ENCODE measurements at places on chromosomes 7 and 10. TPM values are rescaled to one million over a fixed set of nuclear protein-coding genes. Genes with fewer than 3 reads are reported as not detected.

DNA sequence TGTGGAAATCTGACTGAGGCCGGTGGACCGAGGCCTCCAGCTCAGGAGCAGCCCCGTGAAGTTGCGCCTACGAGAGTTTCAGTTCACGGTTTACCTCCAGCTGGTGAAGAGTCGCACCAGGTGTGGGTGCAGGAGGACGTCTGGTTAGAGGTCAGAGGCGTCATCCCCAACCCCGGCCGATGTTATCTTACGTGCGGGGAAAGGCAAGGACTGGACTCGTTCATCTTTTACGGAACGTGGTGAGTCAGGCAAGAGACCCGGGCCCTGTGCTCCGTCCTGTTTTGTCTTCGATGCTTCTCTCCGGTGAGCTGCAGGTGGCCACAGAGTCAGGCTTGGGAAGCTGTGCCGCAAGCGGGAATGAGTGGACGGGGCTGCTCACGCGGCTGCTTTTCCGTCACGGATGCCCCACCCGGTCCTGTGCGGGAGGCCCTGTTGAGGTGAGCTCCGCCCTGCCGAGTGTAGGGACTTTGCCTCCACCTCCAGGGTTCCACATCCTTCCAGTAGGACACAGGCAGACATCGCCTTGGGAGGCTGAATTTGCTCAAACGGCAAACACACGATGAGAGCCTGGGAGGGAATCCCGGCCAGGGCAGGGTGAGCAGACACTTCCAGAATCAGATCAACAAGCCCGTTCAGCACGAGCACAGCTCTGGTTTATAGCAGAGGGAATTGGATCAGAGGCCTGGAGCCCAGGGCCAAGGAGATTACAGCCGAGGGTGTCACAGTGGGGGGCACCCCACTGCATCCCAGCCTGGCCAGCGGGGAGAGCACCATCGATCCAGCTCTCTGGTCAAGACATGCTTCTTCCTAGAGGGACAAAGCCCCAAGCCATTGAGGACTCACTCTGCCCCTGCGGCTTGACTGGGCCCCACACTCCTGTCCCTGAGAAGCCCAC, 50.1 kb upstream of the INPP5A start:
- H3K4me1 ChIP-seq, result peaks cover 9% of the 10 kb centered on the region
- no peak overlapping the region for H3K27ac ChIP-seq
- no peaks in the 10 kb centered on the region for H3K36me3 ChIP-seq
- no peaks in the 10 kb centered on the region for H3K27me3 ChIP-seq
- no peak overlapping the region for H3K4me3 ChIP-seq
- no peak for DNase-seq

- H3K27me3 ChIP-seq, result peaks cover 8% of the 10 kb centered on the region
- H3K4me3 ChIP-seq, result no peak overlapping the region
- DNase-seq, result no peak
Measured at GRCh38 chr10:49297818-49298670, 926 bp upstream of the C10orf71 start.

- H3K27me3 ChIP-seq, result no peaks in the 10 kb centered on the region
- H3K4me1 ChIP-seq, result peaks cover 5% of the 10 kb centered on the region
- DNase-seq, result no peak
- H3K27ac ChIP-seq, result no peak overlapping the region
- H3K4me3 ChIP-seq, result no peak overlapping the region
- H3K36me3 ChIP-seq, result no peaks in the 10 kb centered on the region
Measured at GRCh38 chr7:99794585-99795502, 10.9 kb upstream of the CYP3A4 start.

- no peak overlapping the region for H3K4me3 ChIP-seq
- no peak for DNase-seq
- no peaks in the 10 kb centered on the region for H3K4me1 ChIP-seq
Measured at GRCh38 chr10:6478722-6479121, 101.4 kb downstream of the PRKCQ start.

DNA sequence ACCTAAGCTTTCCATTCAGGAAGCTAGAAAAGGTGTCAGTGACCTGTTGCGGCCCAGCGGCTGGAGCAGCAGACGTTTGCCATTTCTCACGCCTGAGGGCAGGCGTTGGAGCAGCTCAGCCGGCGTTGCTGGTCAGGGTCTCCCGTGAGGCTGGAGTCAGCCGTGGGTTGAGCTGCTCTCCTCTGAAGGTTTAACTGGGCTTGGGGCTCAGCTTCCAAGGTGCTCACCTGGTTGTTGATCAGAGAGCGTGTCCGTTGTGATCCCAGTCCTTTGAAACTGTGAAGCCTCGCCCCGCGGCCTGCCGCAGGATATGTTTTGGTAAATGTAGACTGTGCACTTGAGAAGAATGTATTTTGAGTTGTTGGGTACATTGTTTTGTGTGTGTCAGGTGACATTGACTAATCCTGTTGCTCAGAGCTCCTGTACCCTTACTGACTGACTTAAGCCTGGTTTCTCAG, 20.6 kb upstream of the PWWP2B start:
- no peak overlapping the region for H3K27ac ChIP-seq
- no peaks in the 10 kb centered on the region for H3K27me3 ChIP-seq
- H3K4me1 ChIP-seq, result no peaks in the 10 kb centered on the region
- H3K4me3 ChIP-seq, result no peak overlapping the region

- H3K27ac ChIP-seq, result no peak overlapping the region
- no peak overlapping the region for H3K4me3 ChIP-seq
- no peak for DNase-seq
- H3K4me1 ChIP-seq, result peaks cover 3% of the 10 kb centered on the region
- no peaks in the 10 kb centered on the region for H3K36me3 ChIP-seq
Measured at GRCh38 chr7:52254396-52255010, 780.9 kb upstream of the POM121L12 start.

- H3K27ac ChIP-seq, result peak overlapping the region; percentile 54
- peak overlapping the region; percentile 39 for H3K4me3 ChIP-seq
- peak; percentile 66 for DNase-seq
- H3K36me3 ChIP-seq, result peaks cover 41% of the 10 kb centered on the region
- H3K27me3 ChIP-seq, result peaks cover 21% of the 10 kb centered on the region
- peaks cover 38% of the 10 kb centered on the region for H3K4me1 ChIP-seq
Measured at GRCh38 chr7:100568896-100569844, 4.5 kb downstream of the SAP25 start.

GRCh38 chr7:74121401-74122249, 38.0 kb downstream of the LIMK1 start:
- no peaks in the 10 kb centered on the region for H3K27me3 ChIP-seq
- DNase-seq, result no peak
- no peak overlapping the region for H3K4me3 ChIP-seq
- H3K27ac ChIP-seq, result no peak overlapping the region

DNA sequence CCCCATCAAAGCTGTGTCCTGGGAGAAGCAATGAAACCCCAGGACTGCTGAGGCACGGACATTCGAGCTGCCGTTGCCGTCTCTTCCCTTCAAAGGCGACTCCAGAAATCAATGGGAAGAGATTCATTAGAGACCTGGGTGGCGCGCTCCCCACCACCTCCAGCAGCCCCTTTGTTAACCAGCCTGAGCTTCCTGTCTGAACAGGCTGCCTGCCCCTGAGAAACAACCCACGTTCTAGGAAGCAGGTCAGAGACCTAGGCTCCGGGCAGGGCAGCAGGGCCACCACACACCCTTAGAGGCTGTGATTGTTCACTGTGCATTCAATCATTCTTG, 110.9 kb upstream of the PPIF start:
- H3K4me1 ChIP-seq, result peaks cover 33% of the 10 kb centered on the region
- no peak overlapping the region for H3K4me3 ChIP-seq
- peak overlapping the region; percentile 28 for H3K27ac ChIP-seq
- peaks cover 42% of the 10 kb centered on the region for H3K36me3 ChIP-seq
- DNase-seq, result no peak

DNA sequence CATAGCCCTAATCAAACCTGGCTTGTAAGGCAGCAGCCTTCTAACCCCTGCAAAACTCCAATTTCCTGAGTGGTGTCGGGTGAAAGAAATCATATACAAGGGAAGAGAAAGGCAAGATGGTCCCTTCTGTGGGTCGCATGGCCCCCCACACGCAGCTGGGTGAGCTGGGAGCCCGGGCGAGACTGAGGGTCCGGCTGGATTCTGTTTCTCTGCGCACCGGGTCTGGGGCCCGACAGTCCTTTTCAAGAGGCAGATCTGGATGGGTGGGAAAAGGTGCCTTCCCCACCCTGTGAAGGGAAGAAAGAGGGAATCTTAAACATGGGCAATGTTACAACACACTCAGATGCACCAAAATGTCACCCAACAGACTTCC, 18.5 kb downstream of the WDR86 start:
- H3K36me3 ChIP-seq, result no peaks in the 10 kb centered on the region
- no peaks in the 10 kb centered on the region for H3K27me3 ChIP-seq
- no peak overlapping the region for H3K27ac ChIP-seq
- no peak overlapping the region for H3K4me3 ChIP-seq
- peaks cover 5% of the 10 kb centered on the region for H3K4me1 ChIP-seq

- H3K4me3 ChIP-seq, result no peak overlapping the region
- no peak for DNase-seq
- H3K4me1 ChIP-seq, result no peaks in the 10 kb centered on the region
Measured at GRCh38 chr7:34849986-34850385, 187.3 kb downstream of the DPY19L1 start.

- DNase-seq, result peak; percentile 5
- H3K4me3 ChIP-seq, result no peak overlapping the region
- H3K36me3 ChIP-seq, result no peaks in the 10 kb centered on the region
- no peak overlapping the region for H3K27ac ChIP-seq
- H3K4me1 ChIP-seq, result no peaks in the 10 kb centered on the region
Measured at GRCh38 chr10:52517012-52517411, 202.9 kb downstream of the DKK1 start.

DNA sequence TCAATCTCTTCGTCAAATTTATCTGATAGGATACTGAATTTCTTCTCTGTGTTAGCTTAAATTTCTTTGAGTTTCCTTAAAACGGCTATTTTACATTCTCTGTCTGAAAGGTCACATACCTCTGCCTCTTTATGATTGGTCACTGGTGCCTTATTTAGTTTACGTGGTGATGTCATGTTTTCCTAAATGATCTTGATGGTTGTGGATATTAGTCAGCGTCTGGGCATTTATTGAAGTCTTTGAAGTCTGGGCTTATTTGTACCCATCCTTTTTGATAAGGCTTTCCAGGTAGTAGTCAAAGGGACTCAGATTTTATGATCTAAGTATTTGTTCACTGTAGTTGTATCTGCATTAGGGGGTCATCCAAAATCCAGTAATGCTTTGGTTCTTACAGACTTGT, 1407.5 kb upstream of the LRRTM3 start:
- H3K36me3 ChIP-seq, result no peaks in the 10 kb centered on the region
- no peak overlapping the region for H3K4me3 ChIP-seq
- H3K4me1 ChIP-seq, result no peaks in the 10 kb centered on the region
- DNase-seq, result no peak
- H3K27me3 ChIP-seq, result no peaks in the 10 kb centered on the region
- no peak overlapping the region for H3K27ac ChIP-seq

GRCh38 chr7:111855842-111856227, 293.5 kb upstream of the IMMP2L start:
- no peaks in the 10 kb centered on the region for H3K4me1 ChIP-seq
- peaks cover 10% of the 10 kb centered on the region for H3K36me3 ChIP-seq
- no peak overlapping the region for H3K27ac ChIP-seq
- H3K4me3 ChIP-seq, result no peak overlapping the region
- DNase-seq, result no peak

- no peak overlapping the region for H3K4me3 ChIP-seq
- no peak for DNase-seq
- no peaks in the 10 kb centered on the region for H3K36me3 ChIP-seq
Measured at GRCh38 chr7:116786791-116787443, 75.5 kb upstream of the CAPZA2 start.

DNA sequence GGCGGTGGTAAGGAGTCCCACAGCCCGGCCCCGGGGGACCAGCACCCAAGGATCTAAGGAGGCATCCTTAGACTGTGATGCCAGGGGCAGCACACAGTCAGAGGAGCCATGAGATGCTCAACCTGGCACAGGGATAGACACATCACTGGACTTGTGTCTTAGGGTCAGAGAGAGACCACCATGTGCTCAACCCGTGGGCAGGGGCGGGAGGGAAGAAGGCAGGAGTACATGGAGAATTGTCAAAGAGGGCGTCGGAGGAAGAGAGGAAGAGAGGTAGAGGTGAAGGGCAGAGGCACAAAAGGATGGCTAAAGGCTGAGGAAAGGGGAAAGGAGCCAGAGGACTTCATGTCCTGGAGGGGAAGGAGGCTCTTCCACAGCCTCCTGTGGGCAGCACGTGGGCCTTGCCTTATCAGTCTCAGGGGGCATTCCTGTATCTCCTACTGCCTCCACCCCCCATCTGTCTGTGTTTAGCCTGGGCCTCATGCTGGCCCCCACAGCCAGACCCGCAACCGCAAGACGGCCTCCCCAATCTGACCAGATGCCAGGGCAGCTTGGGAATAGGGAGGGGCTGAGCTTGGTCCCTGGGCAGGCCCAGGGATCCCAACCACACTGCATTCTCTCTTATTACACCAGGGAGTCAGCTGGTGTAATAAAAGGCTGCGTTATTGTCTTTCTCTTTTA, 2.2 kb downstream of the ADCY1 start:
- H3K4me3 ChIP-seq, result no peak overlapping the region
- H3K36me3 ChIP-seq, result no peaks in the 10 kb centered on the region
- DNase-seq, result no peak
- H3K27me3 ChIP-seq, result peaks cover 65% of the 10 kb centered on the region

GRCh38 chr7:110307776-110308175, 783.2 kb upstream of the LRRN3 start:
- H3K27me3 ChIP-seq, result no peaks in the 10 kb centered on the region
- no peak for DNase-seq
- H3K36me3 ChIP-seq, result no peaks in the 10 kb centered on the region
- no peaks in the 10 kb centered on the region for H3K4me1 ChIP-seq
- H3K27ac ChIP-seq, result no peak overlapping the region
- no peak overlapping the region for H3K4me3 ChIP-seq

- no peak overlapping the region for H3K4me3 ChIP-seq
- no peak for DNase-seq
- no peaks in the 10 kb centered on the region for H3K4me1 ChIP-seq
- H3K27ac ChIP-seq, result no peak overlapping the region
- no peaks in the 10 kb centered on the region for H3K36me3 ChIP-seq
Measured at GRCh38 chr7:112566442-112567324, 85.9 kb downstream of the LSMEM1 start.

GRCh38 chr7:80882213-80882801, 36.5 kb downstream of the SEMA3C start:
- no peak for DNase-seq
- no peaks in the 10 kb centered on the region for H3K36me3 ChIP-seq
- H3K27ac ChIP-seq, result no peak overlapping the region
- H3K4me3 ChIP-seq, result no peak overlapping the region
- no peaks in the 10 kb centered on the region for H3K27me3 ChIP-seq

- H3K4me3 ChIP-seq, result no peak overlapping the region
- DNase-seq, result no peak
- no peaks in the 10 kb centered on the region for H3K4me1 ChIP-seq
- no peak overlapping the region for H3K27ac ChIP-seq
Measured at GRCh38 chr7:73815436-73815835, 15.4 kb upstream of the CLDN4 start.

Gene ANKRD2
- not detected for total RNA-seq

Gene FRMPD2
- total RNA-seq, result not detected

Gene ASB10
- not detected for total RNA-seq

Gene CNNM1
- total RNA-seq, result 0.29 TPM

Gene COL28A1
- 0.58 TPM for total RNA-seq

Gene DHX32
- 70.1 TPM for total RNA-seq

Gene SPDYE11
- not detected for total RNA-seq

Gene CPN1
- total RNA-seq, result not detected

Gene ABCB4
- total RNA-seq, result 1.5 TPM

Gene TRIM74
- total RNA-seq, result not detected

Gene CXCL12
- 14.2 TPM for total RNA-seq
